Astrocyte of the spinal cord (primary cell): ENCODE measurements at places on chromosomes 16 and 17.

GRCh38 chr16:14672403-14672971 lies 21.6 kb downstream of the PLA2G10 start:
- DNase-seq: no peak

DNA sequence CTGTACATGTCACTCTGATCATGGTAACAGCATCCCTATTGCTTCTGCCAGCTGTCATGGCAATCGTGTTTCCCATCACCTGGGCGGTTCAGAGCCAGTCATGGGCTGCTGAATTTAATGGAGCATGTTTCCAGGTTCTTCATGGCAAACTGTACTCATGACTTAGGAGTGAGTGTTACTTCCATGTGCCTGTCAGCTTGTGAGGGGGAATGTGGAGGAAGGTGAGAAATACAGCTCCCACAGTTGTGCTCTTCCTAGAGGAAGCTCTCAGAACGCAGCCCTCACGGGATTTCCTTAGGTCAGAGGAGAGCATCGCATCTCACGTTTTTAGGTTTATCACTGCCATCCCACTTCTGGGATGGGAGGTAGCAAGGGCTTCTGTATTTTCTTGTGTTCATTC lies 28.0 kb upstream of the ARHGAP23 start:
- no peak for DNase-seq

DNA sequence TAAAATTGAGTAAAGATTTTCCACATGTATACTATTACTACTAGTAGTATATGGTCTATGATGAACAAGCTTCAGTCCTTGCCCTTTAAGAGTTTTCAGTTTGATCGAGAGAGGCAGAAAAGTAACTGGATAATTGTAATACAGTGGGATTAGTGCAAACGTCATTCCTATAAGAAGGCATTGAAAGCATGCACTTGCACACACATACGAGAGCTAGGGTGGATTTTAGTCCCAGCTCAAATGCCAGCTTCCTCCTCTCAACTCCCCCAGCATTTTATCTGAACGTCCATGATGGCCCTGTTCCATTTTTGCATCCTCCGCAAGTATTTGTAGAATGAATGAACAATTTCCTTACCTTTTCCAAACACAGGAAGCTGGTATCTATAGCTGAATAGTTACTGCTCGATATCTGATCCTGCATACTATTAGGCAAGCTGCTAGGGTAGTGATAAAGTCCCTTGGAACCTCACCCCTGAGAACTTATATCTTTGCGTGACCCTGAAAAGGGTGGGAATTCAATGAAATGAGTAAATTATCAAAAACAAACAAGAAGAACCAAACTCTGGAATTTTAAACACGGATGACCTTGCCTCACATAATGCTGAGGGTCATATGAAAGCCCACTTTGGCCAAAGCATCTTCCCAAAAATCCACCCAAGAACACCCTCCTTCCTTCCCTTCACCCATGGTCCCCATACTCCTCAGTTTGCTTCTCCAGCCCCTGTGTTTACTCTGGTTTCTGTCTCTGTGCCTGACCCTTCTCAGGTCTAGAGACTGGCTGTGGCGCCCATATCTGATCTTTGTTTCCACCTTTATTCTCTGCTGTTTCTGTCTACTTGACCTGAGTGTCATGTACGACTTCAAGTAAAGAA lies 60.5 kb downstream of the TMEM100 start:
- no peak for DNase-seq

- no peak for DNase-seq
Measured at GRCh38 chr16:57471852-57472664, 9.6 kb downstream of the POLR2C start.

- no peak for DNase-seq
Measured at GRCh38 chr17:8417806-8418205, 17.9 kb upstream of the NDEL1 start.

DNA sequence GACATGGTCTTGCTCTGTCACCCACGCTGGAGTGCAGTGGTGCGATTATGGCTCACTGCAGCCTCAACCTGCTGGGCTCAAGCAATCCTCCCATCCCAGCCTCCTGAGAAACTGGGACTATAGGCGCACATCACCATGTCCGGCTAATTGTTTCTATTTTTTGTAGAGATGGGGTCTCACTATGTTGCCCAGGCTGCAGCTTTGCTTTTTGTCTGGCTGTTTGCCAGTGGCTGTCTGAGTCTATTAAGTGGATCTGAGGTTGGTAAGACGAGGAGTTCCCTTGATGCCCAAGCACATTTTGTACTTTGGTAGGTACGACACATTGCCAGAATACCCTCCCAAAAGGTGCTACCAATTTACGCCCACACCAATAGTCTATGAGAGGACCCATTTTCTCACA lies 5.1 kb downstream of the TBX21 start:
- DNase-seq: no peak

DNA sequence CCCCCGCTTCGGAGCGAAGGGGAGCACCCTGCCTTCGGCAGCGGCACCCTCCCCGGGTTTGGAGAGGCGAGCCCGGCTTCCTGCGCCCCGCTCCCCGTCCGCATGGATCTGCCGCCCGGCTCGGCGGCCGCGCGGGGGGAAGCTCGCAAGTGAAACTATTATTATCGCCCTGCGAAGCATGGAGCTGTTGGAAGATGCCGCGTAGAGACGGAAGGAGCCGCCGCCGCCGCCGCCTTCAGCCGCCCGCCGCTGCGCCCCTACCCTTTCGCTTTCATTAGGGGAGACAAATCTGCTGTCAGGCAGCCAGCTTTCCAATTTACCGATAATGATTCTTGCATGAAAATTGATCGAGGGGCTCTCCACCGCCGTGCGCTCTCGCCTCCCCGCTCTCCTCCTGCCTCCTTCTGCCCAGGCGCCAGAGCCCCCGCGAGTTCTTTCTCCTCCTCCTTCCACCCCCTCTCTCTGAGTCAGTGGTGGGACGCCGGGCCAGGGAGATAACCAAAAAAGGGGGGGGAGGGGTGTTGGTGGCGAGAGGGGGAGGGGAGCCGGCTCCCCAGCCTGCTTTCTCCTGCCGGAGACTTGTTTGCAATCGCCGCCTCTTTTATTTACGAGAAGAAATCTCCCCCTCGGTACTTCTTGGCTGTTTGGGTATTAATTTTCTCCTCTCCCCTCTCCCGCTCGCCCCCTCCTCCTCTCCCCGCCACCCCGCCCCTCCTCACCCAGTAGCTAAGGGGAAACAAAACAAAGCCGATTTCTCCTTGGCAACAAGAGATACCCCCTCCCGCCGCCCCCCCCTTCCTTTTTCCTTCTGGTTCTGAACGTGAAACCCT lies 58.0 kb upstream of the GSE1 start:
- DNase-seq: peak; percentile 59

DNA sequence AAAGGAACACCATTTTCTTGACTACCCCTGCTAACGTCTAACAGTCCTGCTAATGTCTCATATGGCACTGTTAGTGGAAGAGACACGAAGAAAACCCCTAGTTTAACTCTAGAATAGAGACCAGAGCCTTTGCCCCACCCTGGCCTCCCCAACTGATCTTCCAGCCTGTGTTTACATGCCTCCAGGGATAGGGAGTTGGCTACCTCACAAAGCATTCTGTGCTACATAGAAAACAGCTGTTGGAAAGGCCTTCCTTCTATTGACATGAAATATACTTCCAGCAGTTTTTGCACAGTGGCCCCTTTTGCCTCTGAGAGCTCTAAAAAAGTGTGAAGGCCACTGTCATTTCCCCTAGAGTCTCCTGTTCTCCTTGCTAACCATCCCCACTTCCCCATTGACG lies 73.1 kb downstream of the ASIC2 start:
- no peak for DNase-seq

GRCh38 chr16:47299587-47299986 lies 155.8 kb upstream of the NETO2 start:
- DNase-seq: no peak

- DNase-seq: no peak
Measured at GRCh38 chr16:82808036-82808435, 181.3 kb downstream of the CDH13 start.

DNA sequence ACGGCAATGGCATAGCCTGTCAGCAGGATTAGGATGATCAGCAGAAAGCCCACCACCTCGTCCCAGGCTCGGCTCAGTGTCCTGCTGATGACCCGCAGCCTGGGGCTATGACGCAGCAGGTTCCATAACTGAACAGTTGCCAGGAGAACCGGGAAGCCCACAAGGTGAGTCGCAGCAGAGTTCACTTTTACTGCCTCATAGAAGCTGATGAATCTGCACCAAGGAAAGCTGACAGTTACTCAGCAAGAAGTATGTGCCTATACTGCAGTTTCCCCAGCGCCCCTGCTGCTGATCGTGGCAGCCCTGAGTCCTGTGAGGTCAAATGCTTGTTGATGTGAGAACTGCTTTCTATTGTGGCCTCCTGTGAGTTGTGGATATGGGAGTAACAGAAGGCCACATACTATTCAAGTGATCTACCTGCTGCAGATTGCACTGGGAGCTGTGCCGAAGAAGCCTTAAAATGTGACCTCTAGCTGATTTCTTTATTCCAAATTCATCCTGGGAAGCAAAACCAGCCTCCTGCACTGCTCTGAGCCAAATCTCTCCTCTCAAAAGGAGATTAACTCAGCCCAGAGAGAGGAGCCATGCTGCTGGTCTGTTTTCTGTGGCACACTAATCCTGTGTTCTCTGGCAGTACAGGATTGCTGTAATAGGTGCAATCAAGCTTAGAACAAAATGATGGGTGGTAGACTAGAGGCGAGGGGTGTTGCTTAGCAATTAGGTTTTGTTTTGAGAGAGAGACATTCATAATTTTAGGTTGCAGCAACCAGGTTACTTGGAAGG lies 38.8 kb downstream of the IST1 start:
- peak; percentile 67 for DNase-seq

- no peak for DNase-seq
Measured at GRCh38 chr17:2266045-2266864, 37.3 kb downstream of the SMG6 start.

DNA sequence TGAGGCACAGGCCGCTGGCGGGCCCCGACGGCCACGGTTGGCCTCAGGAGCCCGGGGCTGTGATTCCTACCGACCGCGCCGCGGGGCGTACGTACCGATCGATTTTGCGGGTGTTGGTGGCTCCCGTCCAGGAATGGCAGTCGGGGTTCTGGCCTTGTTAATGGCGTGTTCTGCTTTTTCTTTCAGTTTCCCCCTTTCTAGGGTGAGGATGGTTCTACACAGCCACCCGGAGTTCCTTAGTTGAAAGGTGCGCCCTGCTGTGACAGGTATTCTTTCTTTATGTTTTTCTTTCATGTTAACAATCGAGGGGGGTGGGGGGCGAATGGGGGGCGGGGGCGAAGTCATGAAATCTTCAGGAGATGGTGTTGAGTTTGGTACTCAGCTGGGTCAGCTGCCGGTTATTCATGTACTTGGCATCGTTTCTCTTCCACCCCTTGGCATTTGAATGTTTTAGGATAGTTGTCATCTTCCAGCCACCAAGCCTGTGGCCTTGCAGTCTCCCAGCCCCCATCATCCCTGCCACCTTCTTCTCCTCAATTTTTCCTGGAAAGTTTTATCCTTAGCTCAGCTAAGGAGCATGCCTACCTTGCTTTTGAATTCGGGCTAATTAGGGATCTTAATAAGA lies 802 bp downstream of the CYLD start:
- no peak for DNase-seq

GRCh38 chr17:81250286-81251093 lies 11.4 kb downstream of the NDUFAF8 start:
- DNase-seq: no peak

DNA sequence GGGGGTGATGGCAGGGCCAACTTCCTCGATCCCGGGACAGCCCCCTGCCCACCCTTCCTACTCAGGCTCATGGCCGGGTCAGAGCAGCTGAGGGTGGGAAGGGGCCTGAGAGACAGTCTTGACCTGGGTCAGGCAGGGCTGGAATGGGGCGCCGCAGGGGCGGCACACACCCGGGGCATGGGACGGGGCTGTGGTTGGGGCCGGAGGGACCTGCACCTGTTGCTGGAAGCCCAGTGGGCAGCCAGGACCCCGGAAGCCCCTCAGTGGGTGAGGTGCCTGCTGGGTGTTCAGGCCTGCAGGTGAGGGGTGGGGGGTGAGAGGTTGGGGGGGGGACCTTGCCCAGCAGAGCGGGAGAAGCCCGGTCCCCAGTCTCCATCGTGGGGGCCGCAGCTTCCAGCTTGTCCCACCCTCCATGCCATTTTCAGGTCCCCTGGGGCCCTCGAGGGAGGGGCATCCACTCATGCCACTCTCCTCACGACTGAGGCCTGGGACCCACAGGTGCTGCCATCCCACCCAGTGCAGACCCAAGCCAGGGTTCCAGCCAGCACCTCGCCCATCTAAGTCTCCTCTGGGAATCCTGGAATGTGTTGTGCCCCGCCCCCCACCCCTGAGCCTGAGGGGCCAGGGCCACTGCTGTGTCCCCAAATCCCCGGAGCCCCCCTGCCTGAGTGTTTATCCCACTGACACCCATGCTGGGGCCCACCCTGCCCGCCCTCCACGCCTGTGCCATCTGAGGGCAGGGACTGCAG lies 43.4 kb upstream of the ACSF3 start:
- DNase-seq: no peak

DNA sequence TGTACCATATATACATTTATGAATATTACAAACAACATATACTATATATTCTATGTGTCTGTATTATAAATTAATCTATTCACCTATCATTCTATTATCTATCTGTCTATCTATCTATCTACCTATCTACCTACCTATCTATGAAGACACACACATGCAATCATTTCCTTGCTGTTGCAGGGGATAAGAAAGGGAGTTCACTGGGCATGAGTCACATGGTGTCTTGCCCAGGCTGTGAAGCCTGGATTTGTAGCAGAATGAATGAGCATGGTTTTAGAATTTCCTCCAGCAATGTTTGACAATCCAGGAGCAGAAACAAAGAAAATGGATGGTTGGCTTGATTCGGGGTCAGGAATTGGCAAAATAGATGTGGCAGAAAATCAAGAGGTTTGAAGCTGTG lies 23.2 kb upstream of the FAM20A start:
- DNase-seq: no peak

GRCh38 chr17:72852277-72852938 lies 240.1 kb downstream of the SLC39A11 start:
- no peak for DNase-seq

- no peak for DNase-seq
Measured at GRCh38 chr16:6548507-6548906, 784.1 kb upstream of the RBFOX1 start.

DNA sequence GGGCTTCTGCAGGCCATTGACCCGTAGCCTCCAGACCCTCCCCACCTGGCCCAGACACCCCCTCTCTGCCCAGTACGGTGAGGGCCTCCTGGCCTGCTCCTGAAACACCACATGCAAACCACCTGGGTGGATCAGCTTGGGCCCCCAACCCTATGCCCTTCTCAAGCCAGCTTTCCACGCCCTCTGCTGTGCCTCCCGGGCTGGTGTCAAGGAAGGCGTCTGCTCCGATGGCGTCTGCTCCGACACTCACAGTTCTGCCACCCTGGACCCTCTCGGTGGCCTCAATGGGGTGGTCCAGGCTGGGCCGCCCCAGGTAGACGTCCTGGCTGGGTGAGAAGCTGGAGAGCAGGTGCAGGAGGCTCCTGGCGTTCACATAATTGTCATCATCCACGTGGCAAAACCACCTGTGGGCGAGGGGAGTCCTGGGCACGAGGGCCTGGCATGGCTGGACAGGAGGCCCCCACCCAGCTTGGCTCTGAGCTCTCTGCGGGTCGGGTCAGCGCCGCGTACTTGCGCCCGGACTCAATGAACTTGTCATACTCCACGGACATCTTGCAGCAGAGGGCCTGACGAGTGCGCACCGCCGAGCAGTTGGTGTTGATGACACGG lies 1.4 kb downstream of the RFNG start:
- no peak for DNase-seq

GRCh38 chr17:38881600-38882191 lies 11.8 kb downstream of the LASP1 start:
- DNase-seq: peak; percentile 75

GRCh38 chr16:54490112-54490488 lies 203.5 kb upstream of the IRX3 start:
- no peak for DNase-seq
